ENCODE measurements at places on chromosomes 11 and 22.

GRCh38 chr22:39408173-39408572 lies 8.6 kb downstream of the TAB1 start:
- no peak for DNase-seq

- no peak for DNase-seq
Measured at GRCh38 chr11:115996125-115996807, 492.1 kb upstream of the CADM1 start.

GRCh38 chr11:35721651-35722282 lies 59.2 kb downstream of the TRIM44 start:
- DNase-seq = no peak

- DNase-seq = no peak
Measured at GRCh38 chr11:11806586-11806985, 35.2 kb upstream of the USP47 start.

Measured in NCI-H1417 treated with DMSO at 0.1 percent for 48 hours (cell line).